T1000 (cell line): ENCODE measurements at places on chromosomes 2 and 18.

DNA sequence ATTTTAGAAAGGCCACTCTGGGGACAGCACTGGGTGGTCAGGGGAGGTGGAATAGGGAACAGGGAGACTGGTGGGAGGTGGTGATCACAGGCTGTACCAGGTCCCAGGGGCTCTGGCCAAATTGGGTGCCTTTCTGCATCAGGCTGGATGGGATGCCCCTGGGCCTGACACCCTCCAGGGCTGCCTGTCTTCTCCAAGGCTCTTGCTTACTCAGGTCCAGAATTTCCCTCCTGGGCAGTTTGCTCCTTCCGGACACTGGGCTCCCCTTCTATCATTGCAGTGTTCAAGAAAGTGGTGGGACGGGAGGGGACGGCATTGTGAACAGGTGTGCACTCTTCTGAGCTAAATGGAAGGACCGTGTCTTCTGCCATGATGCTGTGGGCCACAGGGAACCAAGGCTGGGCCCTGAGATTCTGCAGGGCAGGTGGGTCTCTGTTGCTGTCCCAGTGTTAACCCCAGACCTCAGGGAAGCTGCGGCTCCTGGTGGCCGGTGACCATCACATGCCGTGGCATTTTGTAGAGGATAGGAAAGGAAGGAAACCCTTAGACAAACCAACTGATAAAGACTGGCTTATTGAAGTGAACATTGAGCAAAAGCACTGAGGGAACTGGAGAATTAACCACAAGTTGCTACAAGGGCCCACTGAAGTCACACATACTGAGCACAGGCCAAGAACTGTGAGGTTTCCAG, 93.7 kb upstream of the HS6ST1 start:
- no peak for DNase-seq

DNA sequence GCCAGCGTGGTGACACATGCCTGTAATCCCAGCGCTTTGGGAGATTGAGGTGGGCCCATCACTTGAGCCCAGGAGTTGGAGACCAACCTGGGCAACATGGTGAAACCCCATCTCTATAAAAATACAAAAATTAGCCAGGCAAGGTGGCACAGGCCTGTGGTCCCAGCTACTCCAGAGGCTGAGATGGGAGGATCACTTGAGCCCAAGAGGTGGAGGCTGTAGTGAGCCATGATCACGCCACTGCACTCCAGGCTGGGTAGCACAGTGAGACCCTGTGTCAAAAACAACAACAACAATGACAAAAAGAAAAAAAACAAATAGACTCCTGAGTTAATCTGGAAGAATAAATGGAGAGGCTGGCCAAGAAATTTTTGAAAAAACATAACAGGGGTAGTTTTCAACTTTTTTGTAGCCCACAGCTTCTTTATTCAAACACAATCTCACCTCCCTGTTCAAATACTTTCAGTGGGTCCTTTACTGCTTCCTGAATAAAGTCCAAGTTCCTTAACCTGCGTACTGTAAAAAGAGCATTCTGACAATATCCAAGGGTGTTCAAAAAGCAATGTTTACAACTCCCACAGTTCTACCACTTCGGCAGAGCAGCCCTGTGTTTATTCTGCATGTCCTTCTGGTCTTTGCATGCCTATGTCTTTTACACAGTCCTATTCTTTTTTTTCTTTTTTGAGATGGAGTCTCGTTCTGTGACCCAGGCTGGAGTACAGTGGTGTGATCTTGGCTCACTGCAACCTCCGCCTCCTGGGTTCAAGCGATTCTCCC, 53.5 kb downstream of the LRRFIP1 start:
- no peak for DNase-seq

DNA sequence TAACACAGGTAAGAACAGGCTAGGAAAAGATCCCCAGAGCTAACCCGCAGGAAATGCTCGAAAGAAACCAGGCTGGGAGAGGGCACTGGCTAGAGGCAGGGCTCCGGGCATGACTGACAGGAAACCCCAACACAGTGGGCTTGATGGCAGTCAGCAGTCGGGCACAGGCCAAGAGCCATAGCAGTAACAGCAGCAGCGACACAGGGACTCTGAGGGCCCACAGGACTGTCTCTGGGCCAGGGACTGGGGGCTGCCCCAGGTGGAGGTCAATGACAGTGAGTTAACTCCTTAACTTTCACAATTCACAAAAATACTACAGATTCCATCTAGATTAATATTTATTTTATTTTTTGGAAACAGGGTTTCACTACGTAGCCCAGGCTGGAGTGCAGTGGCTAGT, 37.3 kb upstream of the ASPRV1 start:
- DNase-seq: no peak

GRCh38 chr2:61357681-61358080, 113.2 kb downstream of the USP34 start:
- no peak for DNase-seq

GRCh38 chr2:127589358-127589757, 53.9 kb downstream of the MYO7B start:
- no peak for DNase-seq

- DNase-seq: no peak
Measured at GRCh38 chr2:101706819-101707177, 9.3 kb downstream of the MAP4K4 start.

DNA sequence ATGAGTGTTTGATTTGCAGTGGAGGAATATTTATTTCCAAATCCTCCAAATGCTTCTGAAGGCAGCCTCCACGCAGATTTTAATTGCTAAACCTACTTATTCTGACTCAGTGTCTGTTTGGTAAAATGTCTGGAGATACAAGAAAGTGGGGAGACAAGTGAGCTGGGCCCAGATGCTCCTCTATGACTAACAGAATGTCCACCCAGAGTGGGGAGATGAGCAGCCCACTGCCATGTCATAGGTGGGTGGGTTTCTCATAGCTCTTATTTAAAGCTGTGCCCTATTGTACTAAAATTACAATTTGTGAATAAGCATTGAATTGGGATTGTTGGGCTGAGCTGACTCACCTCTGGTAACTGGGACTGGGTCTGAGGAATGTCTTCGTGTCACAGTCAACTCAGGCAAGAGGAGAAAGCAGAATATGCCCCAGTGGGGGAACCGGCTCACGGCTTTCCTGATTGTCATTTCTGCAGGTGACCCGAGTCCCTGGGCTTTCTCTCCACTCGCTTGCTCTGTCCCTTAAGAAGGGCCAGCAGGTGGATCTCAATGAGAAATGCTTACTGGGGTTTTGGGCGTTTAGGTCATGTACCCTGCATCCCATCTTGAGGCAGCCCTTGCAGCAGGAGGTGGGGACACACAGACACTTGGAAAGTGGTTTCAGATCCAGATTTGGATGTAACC, 116.3 kb upstream of the SPRED2 start:
- DNase-seq: no peak

DNA sequence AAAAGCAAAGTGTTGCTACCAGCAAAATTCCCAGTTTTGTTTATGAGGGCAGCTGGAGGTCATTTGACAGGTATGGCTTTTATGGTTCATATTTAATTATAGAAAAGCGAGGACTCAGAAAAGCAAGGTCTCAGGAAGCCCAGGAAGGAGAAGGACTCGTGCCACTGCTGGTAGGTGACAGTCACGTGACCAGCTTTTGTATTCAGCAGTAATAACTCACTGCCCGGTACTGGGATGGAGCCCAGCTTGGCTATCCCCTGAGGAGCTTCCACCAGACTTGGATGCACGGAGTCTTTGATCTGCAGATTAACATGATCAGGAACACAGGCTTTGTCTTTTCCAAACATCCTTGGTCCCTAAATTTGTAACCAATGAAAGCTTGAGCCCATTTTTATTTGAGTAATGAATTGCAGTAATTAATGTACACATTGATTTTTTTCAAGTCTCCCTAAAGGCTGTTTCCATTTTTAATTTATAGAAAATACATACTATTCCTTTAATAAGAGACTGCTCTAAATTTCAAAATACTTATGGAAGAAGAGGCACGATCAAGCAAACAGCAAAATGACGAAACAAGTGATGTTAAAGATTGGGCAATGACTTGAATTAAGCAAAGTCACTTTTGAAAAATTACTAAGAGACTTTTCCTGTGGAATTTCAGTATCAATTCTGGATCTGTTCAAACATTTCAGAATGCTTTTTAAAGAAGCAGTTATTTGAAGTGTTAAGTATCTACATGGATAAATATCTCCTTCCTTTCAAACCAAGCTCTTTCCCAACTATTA, 251.7 kb upstream of the HNRNPA3 start:
- no peak for DNase-seq
